ENCODE measurements at places on chromosomes 5 and 9.

DNA sequence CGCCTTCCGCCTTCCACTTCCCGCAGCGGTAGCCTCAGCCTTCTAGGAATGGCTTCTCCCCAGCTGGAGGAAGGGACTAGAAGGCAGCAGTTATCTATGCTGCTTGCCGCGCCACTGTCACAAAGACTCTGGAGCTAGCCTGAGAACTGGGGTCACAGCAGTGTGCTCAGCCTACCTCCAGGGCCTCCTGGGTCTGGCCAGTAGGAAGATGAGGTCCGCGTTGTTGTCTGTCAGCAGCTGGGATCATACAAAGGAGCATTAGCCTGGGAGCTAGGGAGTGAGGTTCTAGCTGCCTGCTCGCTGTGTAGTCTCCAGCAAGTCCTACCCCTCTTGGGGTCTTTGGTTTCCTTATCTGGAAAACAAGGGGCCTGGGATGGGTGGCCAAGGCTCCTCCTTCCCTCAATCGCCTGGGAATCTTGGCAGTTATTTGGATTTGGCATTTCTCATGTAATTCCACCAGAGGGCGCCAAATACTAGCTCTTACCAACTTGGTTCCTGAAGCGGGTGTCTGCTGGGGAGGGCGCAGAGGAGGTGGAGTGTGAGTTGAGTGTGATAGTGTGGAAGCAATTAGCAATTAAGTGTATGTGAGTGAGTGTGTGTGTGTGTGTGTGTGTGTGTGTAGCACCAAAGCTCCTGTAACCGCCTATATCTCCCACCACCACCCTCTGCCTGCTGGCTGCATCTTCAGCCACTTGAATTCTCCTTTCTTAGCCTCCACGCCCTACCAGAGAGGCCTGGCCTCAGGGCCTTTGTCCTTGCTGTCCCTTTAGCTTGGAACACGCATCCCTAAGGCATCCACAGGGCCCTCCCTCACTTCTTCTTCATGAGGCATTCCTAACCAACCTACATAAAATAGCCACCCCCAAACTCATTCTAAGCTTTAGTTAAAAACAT is 97.1 kb downstream of the ENTREP1 start:
- no peak for DNase-seq

DNA sequence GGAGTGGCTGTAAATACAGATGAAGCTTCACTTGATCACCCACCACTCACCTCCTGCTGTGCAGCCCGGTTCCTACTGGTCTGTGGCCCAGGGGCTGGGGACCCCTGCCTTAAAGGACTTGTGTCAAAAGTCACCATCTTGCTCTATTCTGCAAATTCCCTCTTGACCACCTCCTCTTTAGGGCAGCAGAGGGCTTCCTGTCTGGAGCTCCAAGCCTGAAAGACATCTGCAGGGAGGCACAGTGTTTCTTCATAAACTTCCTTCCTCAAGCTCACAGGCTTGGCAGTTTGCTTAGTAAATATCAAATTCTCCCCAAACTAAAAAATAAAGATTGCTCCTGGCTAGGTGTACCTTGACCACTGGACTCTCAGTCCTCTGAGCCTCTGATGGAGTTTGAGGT is 104.4 kb downstream of the FRMD3 start:
- DNase-seq, result no peak

DNA sequence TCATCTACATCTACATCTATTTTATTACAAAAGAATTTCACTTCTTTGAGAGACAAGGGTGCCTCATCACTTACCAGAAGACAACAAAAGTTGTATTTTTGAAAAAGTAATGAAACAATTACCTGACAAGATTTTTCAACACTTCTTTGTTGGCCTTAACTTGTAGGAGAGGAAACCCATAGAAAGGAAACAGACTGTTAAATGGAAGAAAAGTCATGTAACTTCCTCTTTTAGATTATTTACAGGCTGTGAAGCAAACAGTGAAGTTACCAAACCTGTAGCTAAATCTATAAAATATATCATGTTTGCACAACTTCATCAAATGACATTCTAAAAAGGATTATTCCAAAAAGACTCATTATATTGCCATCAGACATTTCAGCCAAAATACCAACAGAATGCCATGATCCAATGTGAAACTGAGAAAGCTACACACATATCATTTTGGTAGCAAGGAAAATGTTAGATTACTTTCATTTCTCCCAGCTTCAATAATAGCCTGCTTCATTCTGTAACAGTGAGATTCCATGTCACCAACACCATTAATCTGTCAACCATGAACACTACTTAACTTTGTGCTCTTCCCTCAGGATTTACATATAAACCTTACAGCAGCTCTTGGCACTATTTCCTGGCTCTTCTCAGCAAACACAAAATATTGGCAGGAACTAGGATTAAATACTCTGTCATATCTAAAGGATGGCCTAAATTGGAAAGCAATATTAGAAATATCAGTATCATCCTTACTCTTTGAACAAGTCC is 122.5 kb downstream of the MCTP1 start:
- DNase-seq, result no peak

DNA sequence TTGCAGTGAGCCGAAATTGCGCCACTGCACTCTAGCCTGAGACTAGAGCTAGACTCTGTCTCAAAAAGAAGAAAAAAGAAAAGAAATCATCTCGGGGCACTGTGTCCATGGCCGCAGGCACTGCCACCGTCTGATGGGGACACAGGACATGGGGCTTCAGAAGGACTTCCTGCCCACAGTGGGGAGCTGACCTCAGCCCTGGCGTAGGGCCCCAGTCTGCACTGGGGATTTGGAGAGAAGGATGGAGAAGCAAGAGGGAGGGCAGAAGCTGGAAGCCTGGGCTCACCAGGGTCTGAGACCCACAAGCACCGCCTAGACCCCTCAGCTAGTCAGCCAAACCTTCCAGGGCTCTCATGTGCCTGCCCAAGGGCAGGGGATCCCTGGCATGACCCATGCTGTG is 4.1 kb upstream of the SARDH start:
- DNase-seq, result peak; percentile 44

GRCh38 chr5:36944607-36945225 is 68.1 kb downstream of the NIPBL start:
- DNase-seq, result no peak

DNA sequence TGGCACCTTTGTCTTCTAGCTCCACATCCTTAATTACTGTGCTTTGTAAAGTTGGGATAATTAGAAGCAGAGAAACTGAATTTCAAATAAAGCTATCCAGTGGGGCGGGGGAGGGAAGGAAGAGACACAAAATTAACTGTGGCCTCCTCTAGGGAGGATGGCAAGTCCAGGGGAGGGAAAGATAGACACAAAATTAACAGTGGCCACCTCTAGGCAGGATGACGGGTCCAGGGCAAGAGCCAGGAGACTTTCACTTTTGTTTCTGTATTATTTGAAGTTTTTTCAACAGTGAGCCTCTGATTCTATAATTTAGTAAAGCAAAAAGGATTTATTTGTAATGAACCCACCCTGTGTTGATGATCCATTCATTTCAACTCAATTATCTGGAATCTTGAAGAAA is 335.9 kb downstream of the MSX2 start:
- DNase-seq, result no peak

GRCh38 chr5:26432386-26432785 is 606.0 kb downstream of the CDH9 start:
- DNase-seq, result no peak

- DNase-seq, result no peak
Observed at GRCh38 chr9:3262826-3263529, 262.8 kb downstream of the RFX3 start.

DNA sequence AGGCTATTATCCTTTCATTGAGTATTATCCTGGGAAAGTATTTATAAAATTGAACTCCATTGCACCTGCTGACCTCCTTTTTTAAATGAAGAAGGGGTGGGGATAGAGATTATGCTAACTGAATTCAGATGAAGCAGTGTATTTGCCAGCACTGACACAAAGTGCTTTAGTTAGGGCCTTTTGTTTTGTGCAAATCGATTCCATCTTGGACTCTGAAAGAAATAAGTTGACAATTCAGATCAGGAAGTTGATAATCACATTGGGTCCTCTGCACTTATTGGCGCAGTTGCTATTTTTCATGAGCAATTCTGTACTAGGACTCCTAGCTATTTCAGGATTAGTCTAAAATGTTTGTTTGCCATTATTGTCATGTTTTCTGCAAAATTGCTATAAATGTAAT is 101.6 kb upstream of the FSD1L start:
- no peak for DNase-seq

GRCh38 chr5:1749346-1750124 is 50.1 kb downstream of the MRPL36 start:
- DNase-seq, result no peak

GRCh38 chr5:126814721-126815404 is 37.9 kb downstream of the LMNB1 start:
- no peak for DNase-seq

DNA sequence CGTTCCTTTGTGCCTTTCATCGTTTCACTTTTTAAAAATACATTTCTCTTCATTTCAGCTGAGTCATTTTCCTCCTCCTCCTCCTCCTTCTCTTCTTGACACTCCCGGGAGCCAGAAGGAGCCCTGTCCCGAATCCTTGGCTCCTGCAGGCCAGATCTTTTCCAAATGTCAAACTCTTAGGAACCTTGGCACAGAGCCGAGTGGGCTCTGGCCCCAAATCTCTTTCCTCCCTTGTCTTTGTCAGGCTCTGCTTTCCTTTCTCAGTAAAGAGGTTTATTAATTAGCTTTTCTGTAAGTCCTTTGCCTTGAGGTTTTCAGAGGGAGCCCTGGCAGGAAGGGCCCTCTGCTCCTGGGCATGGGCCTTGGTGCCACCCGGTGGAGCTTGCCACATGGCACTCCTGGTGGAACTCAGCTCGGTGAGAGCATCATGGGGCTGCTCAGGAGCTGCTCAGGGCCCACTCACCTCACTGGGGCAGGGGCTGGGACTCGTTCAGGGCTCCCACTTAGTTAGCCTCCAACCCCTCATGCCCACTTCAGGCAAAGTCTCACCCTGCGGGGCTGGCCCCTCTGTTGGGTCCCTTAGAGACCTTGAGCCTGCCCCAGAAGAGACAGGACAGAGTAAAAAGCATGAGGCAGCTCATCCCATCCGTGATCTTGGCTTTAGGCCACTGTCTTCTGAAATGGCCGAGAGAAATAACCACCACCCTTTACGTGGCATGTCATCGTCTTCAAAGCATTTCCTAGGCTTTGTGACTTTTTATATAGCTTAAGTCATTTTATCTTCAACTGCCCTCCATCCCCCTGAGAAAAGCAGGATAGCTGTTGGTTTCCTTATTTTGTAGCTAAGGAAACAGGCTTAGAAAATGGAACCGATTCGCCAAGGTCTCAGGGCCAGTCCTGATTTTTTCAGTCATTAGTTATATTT is 17.1 kb downstream of the STC2 start:
- DNase-seq, result no peak

DNA sequence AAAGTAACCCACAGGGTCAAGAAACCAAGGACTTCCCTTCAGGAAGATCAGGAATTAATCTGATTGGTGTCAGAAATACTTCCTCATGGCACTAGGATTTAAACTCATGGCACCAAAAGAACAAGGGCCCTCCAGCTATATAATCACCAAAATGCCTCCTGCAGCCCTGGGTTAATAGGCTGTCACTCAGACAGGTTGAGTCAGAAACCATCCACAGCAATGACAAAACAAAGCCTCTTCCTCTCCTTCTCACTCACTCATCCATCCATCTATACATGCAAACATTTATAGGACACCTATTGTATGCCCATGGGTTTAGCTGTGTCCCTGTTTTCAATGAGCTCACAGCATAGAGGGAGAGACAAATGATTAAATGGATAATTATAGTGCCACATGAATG is 62.5 kb upstream of the SPOCK1 start:
- DNase-seq, result no peak

GRCh38 chr5:157486861-157487260 is 26.8 kb downstream of the NIPAL4 start:
- no peak for DNase-seq

DNA sequence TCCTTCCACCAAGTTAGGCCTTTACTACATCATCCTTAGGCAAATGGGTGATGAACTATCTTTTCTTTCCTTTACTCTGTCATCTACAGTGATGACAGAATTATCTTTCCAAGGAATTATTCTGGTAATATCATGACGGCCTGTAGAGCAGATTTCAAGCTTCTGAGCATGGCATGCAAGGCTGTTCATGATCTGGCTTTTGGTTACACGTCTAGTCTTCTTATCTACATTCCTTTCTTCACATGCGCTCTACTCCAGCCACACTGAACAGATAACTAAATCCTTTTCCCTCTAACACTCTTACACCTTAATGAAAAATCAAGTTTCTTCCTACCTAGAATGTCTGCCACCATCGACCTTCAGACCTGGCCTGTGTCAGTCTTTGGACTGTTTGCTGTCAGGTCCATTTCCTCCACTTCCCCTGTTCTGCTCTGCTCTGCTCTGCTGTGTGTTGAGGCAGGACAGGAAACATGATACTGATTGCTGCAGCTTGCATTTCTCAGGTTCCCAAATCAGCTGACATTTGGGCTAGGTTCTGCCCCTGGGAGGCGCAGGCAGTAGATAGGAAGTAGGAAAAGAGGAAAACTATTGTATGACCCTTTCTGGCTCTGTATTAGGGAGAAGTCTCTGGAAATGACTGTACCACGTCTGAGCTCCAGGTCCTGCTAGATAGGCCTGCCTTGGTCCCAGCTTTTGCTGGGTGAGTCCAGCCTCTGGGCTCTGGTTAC is 4.2 kb downstream of the SCGB3A2 start:
- DNase-seq, result no peak

GRCh38 chr5:98144116-98144515 is 629.3 kb upstream of the RGMB start:
- no peak for DNase-seq

GRCh38 chr5:173839117-173839713 is 48.9 kb upstream of the CPEB4 start:
- no peak for DNase-seq

DNA sequence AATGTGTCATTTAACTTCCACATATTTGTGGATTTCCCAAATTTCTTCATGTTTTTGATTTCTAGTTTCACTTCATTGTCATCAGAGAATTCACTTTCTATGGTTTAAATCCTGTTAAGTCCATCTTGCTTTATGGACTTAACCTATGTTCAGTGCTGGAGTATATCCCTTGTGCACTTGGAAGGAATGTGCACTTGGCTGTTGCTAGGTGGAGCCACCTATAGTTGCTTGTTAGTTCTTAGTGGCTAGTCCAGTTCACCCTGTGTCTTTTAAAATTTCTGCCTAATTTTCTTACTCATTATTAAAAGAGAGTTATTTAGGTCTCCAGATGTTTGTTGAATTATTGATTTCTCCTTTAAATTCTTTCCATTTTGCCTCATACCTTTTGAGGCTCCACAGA is 1472.5 kb upstream of the CDH6 start:
- DNase-seq, result no peak

DNA sequence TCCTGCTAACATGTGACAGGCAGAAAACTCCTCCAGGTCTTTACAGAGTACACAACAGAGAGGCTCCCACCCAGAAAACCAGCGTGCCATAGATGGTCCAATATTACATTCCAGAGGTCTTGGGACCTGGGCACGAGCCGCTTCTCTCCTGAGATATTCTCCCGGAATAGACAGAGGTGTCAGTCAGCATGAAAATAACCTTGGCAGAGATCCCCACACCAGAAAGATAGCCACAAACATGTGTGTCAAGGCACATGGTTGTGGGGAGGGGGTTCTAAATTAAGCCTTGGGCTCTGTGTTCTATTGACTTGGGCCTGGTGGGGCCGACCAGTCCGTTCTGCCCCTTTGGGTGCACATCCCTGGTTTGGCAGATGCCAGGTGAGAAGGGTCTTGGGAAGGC is 78.4 kb downstream of the BOD1 start:
- DNase-seq, result no peak
